ENCODE measurements at places on chromosomes 1 and 21. TPM values are rescaled to one million over a fixed set of nuclear protein-coding genes. Genes with fewer than 3 reads are reported as not detected.

DNA sequence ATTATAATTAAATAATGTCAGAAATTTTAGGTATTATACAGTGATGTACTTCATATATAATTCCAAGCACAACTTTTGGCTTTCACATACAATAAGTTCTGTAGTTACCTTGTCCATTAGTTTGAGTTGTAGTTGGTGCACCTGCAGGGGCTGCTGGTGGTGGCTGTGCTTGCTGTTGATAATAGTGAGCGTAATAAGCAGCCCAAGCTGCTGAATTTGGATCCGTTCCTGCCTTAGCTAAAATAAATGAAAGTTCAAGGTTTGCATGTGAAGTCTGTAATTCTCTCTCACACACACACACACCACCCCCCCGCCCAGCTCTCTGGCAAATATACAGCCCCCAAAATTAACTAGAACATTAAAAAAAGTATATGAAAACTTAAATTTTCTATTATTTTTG is 22.4 kb downstream of the FUBP1 start:
- DNase-seq: no peak

Gene SELENON
- polyA plus RNA-seq: 35.9 TPM

Gene TGFBR3
- polyA plus RNA-seq: 13.1 TPM

Gene TRIM46
- polyA plus RNA-seq: 0.26 TPM

All from lung (tissue), 17 donors.